ENCODE measurements at places on chromosomes 1 and 21. TPM values are rescaled to one million over a fixed set of nuclear protein-coding genes. Genes with fewer than 3 reads are reported as not detected.

Gene OR2L3
- not detected for total RNA-seq

DNA sequence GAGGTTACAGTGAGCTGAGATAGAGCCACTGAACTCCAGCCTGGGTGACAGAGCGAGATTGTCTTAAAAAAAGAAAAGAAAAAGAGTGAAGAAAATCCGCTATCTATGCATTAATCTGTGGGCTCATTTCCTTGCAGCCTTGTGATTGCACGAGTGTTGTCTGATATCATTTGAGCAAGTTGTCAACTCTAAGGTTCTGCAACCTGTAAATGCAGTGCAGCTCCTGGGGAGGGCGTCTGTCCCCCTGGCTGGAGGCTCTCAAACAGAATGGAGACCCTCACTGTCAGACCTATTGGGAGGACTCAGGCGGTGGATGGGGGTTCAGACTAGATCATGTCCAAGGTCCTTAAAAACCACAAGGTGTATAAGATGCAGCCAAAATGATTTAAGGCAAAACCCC, 6.2 kb downstream of the CORT start:
- no peak for DNase-seq

Gene KCNE2
- not detected for total RNA-seq

GRCh38 chr1:36705629-36706028, 222.9 kb upstream of the CSF3R start:
- DNase-seq: no peak

DNA sequence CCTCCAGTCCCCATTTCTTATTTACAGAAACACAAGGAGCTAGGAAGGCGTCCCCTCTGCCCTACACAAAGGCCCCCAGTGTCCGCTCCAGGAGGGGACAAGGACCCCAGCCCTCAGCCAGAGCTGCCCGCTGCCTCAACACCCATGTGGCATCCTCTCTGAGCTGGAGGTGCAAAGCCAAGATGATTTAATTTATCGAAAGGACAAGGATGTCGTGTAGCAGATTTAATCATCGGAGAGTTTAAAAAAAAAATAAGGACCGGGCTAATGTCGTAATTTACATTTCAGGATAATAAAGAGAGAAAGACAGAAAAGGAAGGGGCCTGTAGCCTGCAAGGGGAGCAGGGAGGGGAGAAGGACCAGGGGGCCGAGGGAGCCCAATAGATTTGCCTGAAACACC, 68.3 kb upstream of the CASZ1 start:
- no peak for DNase-seq

Gene PLEKHN1
- under 0.01 TPM for total RNA-seq

DNA sequence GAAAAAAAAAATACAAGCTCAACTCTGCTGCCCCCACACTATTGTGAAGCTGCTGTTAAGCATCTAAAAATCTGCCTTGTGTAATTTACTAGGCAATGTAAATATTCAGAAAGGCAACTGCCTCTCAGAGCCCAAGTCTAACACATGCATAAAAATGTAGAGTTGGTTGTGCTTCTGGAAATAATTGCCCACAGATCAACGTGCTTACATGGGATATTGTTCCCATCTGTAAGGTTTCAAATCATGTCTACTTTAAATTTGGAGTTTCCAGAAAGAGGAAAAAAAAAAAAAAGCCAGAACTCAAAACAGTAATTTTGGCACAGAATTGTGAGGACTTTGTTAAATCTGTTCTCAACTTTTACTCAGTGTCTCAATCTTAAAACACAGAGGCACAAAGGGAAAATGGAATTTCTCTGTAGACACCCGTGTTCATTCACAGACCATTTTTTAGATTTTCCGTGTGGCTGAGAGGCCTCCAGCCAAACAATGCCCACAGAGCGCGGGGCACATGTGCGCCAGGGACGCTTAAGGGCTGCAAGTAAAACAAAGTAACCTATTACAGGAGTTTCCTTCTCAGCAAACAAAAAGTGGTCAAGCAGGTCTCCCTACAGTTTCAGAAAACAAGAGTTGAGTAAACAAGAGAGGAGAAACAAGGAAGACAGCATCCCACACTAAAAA, 115.5 kb downstream of the RERE start:
- no peak for DNase-seq

Gene AXDND1
- total RNA-seq: 0.17 TPM
